CD4-positive, alpha-beta T cell treated with Interleukin-4 for 1 hour (primary cell): ENCODE measurements at places on chromosomes 1 and 21.

GRCh38 chr1:244350027-244350426, 101.7 kb downstream of the ADSS2 start:
- no peak for DNase-seq

DNA sequence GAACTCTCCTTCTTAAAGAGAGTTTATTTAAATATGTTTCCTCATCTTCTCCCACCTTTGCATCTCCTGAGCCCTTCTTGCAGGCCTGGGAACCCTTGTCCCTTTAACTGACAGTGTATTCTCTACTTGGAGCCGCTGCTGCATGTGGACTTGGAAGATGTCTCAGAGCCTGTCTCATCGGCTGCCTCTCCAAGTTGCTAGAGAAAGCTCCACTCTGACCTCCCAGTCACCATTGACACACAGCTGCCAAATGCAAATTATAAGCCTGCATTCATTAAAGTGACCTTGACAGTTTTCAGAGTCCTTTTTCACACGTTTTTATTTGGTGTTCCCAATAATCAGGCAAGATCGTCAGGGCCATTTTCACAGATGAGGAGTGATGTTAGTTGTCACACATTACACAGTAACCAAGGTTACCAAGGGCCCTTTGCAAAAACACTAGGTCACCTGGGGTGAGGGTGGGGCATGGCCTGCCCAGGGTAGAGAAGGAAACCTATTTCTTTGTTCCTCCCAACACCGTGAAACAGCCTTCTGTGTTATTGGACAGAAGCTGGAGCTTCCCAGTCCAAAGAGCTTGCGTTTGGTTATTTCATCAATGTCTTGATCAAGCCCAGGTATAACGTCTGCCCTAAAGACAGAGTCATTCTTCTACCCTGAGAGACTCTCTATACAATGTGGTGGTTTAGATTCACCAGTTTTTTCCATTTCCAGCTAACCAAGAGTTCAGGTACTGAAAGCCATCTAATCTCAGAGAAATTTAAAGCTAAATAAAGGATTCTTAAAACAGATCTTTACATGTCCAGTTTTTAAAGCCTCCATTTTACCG, 164.1 kb downstream of the GALNT2 start:
- no peak for DNase-seq

GRCh38 chr1:12314333-12314903, 84.6 kb downstream of the VPS13D start:
- peak; percentile 39 for DNase-seq

- no peak for DNase-seq
Measured at GRCh38 chr1:247274605-247275256, 18.9 kb downstream of the VN1R5 start.

DNA sequence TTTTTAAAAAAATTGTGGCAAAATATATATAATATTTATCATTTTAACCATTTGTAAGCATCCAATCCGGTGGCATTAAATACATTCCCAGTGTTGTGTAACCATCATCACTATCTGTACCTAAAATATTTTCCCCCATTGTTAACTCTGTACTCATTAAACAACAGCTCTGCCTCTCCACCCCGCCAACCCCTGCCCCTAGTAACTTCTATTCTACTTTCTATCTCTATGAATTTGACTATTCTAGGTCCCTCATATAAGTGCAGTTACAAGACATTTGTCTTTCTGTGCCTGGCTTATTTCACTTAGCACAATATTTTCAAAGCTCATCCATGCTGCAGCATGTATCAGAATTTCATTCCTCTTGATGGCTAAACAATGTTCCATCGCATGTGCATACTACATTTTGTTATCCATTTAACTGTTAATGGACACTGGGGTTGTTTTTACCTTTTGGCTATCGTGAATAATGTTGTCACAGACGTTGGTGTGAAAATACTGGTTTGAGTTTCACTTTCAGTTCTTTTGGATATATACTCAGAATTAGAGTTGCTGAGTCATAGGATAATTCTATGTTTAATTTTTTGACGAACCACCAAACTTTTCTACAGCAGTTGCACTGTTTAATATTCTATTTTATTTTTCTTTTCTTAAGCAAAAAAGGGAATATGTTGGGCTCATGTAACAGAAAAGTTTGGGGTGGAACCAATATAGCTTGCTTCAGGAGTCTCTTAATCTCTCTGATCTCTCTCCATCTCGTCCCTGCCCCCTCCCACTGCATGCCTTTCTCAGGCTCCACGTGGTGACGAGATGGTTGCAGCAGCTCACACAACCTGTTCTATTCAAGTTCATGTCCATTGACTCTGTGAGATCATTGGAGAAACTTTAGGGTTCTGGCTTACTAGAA, 25.2 kb upstream of the RCAN1 start:
- DNase-seq, result peak; percentile 37

DNA sequence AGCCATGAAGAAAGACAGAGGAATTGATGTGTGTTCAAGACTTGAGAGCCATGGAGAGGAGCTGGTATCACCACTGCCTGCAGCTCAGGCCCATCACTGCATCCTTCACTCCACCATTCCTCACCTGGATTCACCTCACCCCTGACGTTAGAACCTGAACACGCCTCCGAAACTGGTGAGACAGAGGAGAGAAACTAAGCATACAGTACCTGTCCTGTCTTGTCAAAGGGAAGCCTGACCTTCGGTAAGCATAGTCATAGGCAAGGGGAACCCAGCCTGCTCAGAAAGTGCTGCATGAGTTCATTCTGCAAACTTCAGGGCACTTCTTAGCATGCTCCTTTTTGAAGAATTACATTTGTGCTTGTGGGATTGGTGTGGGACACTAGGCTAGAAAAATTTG, 425.8 kb downstream of the DSCAM start:
- DNase-seq, result no peak

DNA sequence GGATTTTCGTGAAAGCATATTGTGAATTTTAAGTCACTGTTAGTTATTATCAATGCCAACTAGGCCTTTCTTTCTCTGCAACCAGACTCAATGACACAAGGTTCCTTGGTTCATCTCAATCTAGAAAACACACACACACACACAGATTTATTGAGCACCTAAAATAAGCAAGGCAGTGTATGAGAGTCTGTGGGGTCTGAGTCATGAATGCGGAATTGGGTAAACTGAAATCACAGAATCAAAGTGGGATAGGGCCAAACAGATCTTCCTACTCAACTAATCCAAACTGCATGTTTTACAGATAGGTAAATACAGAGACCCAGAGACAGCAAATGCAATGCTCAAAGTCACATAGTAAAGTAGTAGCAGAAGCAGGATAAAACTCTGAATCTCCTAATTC, 48.5 kb upstream of the NRDC start:
- DNase-seq, result no peak
